OCI-M1 (cell line): ENCODE measurements at places on chromosomes 16 and 17.

- no peak for DNase-seq
These were observed 58.0 kb downstream of the ASIC2 start for GRCh38 chr17:33234930-33235685.

- DNase-seq: no peak
These were observed 18.8 kb upstream of the USP10 start for GRCh38 chr16:84680843-84681629.

DNA sequence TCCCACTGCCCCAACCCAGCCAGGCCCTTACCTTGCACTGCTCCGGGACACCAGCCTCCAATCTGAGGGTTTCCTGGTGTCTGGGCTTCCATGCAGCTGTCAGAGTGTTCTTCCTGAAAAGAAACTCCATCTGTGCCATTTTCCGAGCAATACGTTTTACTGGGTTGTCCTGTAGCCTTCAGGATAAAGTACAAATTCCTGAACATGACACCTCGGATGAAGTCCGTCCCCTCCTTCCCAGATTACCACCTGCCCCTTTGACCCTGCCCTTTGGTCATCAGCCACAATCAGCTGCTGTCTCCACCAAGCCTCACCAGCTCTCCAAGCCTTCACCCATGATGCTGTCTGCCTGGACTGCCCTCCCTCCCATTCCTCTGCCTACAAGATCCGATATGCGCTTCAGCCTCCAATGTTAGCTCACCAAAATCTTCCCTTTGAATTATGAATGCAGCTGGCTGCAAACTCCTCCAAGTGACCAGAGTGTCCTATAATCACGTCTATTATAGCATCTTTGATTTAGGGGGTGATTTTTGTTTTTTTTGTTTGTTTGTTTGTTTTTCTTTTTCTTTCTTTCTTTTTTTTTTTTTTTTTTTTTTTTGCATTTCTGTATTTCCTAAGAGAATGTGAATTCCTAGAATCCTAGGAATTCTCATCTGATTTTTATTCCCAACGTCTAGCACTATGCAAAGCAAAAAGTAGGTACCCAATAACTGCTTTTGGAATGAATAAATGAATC, 60.6 kb upstream of the KIFC3 start:
- DNase-seq: no peak

DNA sequence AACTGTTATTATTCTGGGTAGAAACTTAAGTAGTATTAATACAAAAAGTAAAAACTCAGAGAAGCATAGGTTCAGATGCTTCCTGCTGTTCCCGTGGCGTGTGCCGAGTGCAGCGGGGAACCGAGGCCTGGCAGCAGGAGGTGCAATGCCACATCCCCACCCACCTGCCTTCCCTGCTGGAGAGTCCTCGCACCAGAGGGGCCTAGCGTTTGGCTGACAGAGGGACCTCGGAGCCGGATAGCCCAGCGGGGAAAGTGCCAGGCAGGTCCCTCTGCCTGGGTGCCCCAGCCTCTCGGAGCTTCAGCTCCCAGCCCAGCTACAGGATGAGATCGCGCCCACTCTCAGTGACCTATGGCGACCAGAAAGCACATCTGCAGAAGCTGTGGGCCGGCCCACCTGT, 169.6 kb upstream of the GSE1 start:
- DNase-seq: no peak

- DNase-seq: no peak
These were observed 56.5 kb downstream of the DNAH2 start for GRCh38 chr17:7774055-7774521.

- no peak for DNase-seq
These were observed 45.5 kb downstream of the ZCCHC14 start for GRCh38 chr16:87447323-87447722.

DNA sequence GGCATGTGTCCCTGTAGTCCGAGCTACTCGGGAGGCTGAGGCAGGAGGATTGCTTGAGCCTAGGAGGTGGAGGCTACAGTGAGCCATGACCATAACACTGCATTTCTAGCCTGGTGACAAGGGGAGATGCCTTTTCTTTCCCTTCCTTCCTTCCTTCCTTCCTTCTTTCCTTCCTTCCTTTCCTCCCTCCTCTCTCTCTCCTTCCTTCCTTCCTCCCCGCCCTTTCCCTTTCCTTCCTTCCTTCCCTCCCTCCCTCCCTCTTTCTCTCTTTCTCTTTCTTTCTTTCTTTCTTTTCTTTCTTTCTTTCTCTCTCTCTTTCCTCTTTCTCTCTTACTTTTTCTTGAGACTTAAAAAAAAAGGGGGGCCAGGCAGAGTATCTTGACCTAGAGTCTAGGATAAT, 3.1 kb upstream of the CEP20 start:
- DNase-seq: no peak

DNA sequence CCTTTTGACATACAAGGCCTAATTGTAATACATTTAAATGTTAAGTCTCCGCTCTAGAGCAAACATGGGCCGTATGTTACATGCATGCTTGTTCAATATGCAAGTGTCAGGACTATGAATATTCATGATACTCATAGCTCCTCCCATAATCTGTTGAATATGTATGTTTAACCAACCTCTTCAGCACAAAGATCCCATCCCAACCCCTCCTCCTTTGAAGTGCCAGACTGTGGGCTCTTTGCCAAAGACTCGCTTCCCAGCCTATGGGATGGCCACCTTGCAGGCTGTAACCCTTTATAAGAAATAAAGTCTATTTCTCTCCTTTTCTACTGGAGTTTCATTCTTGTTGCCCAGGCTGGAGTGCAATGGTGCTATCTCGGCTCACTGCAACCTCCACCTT, 156.2 kb downstream of the ABCC12 start:
- no peak for DNase-seq

DNA sequence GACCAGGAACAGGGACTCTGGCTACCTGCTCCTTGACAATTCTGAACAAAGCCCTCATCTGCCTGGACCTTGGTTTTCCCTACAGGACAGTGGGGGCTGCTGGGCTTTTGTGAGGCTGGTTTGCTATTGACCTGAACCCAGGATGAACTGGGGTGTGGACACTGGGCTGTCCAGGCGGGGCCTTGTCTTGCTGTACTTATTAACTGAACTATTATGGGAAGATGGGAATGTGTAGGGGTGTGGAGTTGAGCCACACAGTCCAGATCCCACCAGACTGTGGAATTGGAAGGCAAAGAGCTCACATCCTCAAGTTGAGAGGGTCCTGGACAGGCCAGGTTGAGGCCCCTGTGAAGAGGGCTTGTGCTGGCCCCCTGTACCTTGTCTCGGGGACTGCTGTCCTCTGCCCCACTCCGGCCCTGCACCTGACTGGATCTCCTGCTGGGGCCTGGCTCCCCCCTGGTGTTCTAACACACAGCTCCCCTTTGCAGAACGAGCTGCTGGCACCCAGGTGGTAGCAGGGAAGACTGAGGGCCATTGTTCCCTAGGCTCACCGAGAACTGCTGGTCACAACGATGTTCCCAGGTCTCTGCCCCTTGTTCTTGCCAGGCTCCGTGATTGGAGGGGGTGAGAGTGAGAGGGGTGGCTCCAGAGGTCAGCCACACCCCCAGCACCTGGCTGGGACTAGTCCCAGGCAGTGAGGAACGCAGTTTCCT, 51.8 kb upstream of the CDC42EP4 start:
- DNase-seq: no peak

GRCh38 chr17:66776999-66777688, 57.8 kb upstream of the CACNG5 start:
- no peak for DNase-seq
